ENCODE measurements at places on chromosomes 3 and 15. TPM values are rescaled to one million over a fixed set of nuclear protein-coding genes. Genes with fewer than 3 reads are reported as not detected.

Gene MKRN2OS
- total RNA-seq: not detected

Gene PAQR5
- total RNA-seq: 5.1 TPM

Gene MEX3B
- total RNA-seq: 2.0 TPM

Gene SLC12A1
- total RNA-seq: not detected

Gene PLA2G4D
- not detected for total RNA-seq

Gene CHRNA7
- total RNA-seq: under 0.01 TPM

Gene FBXW12
- 0.20 TPM for total RNA-seq

Measured in subcutaneous preadipocyte (primary cell).